Right renal cortex interstitium (tissue), 3 donors: ENCODE measurements at places on chromosomes 3 and 15. TPM values are rescaled to one million over a fixed set of nuclear protein-coding genes. Genes with fewer than 3 reads are reported as not detected.

Gene ATP2C1
- 153 TPM for polyA plus RNA-seq

Gene TM6SF1
- 2.0 TPM for polyA plus RNA-seq

Gene TLR9
- 0.18 TPM for polyA plus RNA-seq

Gene LMAN1L
- not detected for polyA plus RNA-seq

Gene ECE2
- 0.10 TPM for polyA plus RNA-seq

Gene CCR3
- polyA plus RNA-seq: 0.08 TPM

Gene SYNM
- 1.6 TPM for polyA plus RNA-seq

Gene TUSC7
- not detected for polyA plus RNA-seq

Gene KCNMB3
- 5.9 TPM for polyA plus RNA-seq

Gene APBA2
- polyA plus RNA-seq: 12.0 TPM

Gene SNRK
- polyA plus RNA-seq: 53.7 TPM

Gene PATL2
- polyA plus RNA-seq: 0.58 TPM

Gene PLA2G4E
- polyA plus RNA-seq: not detected

Gene INSYN1
- polyA plus RNA-seq: 11.5 TPM

Gene TGM4
- 0.07 TPM for polyA plus RNA-seq

Gene SEMA3F
- 67.4 TPM for polyA plus RNA-seq

Gene ASB14
- 0.58 TPM for polyA plus RNA-seq

Gene RAMAC
- 43.6 TPM for polyA plus RNA-seq

Gene ANKRD63
- not detected for polyA plus RNA-seq

Gene UBE3A
- polyA plus RNA-seq: 111 TPM

Gene PCOLCE2
- 7.6 TPM for polyA plus RNA-seq

Gene KNG1
- 144 TPM for polyA plus RNA-seq

Gene LRRIQ4
- 0.18 TPM for polyA plus RNA-seq

Gene MLH1
- polyA plus RNA-seq: 56.3 TPM

Gene SERINC4
- not detected for polyA plus RNA-seq

Gene HYKK
- 10.8 TPM for polyA plus RNA-seq

Gene RHCG
- polyA plus RNA-seq: 3.5 TPM

Gene PRSS50
- polyA plus RNA-seq: 1.4 TPM

Gene REC114
- polyA plus RNA-seq: not detected

Gene CYP1A2
- 0.10 TPM for polyA plus RNA-seq

Gene RTP1
- polyA plus RNA-seq: not detected

Gene CCDC33
- 3.9 TPM for polyA plus RNA-seq

Gene PRR23C
- polyA plus RNA-seq: not detected

Gene XCR1
- 0.12 TPM for polyA plus RNA-seq

Gene DPPA4
- polyA plus RNA-seq: 5.2 TPM

Gene KCNMB2
- polyA plus RNA-seq: 26.9 TPM

Gene RFTN1
- polyA plus RNA-seq: 33.6 TPM
